ENCODE measurements at places on chromosomes 1 and 21.

GRCh38 chr1:207302618-207303393, 18.7 kb upstream of the CD55 start:
- DNase-seq: no peak

GRCh38 chr1:156090840-156091188, 8.5 kb upstream of the MEX3A start:
- peak; percentile 89 for DNase-seq

GRCh38 chr1:9228609-9229008, 6.0 kb upstream of the H6PD start:
- DNase-seq: no peak

GRCh38 chr1:231284441-231284840, 43.4 kb downstream of the GNPAT start:
- DNase-seq: no peak

DNA sequence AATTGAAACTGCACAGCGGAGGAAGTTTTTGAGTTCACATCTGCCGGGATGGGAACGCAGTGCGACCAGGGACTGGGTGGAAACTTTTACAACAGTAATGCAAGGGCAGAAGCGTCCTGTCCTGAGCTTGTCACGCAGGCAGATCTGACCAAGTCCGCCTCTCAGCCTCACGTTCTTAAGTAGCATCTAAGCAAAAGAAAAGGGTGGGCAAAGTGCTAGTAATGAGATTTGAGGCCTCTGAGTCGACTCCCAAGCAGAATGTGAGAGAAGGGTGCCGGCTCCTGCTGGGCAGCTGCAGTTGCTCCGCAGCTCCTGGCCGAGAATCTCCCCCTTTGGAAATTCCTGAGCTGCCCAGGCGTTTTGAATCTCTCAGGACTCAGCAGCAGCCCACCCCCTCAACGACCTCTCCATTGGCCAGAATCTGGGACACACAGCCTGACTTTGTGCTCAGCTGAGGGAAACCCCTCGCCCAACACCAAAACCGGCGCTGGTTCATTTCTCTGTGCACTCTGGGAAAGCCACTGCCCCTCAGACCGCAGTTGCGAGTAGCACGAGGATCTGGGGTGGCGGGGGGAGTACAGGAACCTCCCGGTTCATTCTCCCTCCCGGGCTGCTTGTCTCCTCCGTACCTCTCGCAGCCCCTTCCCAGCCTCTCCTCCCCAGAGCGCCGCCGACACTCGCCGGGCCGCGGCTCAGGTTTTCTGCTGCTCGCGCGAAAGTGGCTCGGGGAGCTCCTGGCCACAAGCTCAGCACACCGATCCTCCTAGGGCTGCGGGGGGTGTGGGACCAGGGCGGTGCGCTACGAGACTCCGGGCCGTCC, 913 bp upstream of the S1PR1 start:
- peak; percentile 70 for DNase-seq

- no peak for DNase-seq
Measured at GRCh38 chr1:100936194-100936967, 40.5 kb downstream of the SLC30A7 start.

GRCh38 chr1:75503221-75503974, 107.5 kb downstream of the SLC44A5 start:
- no peak for DNase-seq

- no peak for DNase-seq
Measured at GRCh38 chr1:111221633-111222291, 5.8 kb upstream of the CHI3L2 start.

DNA sequence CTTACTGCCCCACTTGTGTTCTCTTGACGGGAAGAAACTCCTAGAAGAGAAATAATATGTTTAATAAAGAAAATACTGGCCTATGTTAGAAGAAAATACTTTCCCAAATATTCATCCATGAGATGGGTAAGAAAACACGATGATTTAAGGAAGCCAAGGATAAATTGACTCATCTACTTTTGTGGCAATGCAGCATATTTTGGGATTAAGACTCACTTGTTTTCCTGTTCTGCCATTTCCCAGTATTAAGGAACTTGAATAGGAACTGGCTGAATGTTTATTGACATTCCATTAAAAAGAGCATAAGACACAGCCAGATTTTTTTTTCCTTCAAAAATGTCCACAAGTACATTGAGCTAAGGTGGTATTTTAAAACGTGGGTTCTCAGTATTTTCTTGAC, 10.9 kb upstream of the ADAMTS5 start:
- no peak for DNase-seq

- DNase-seq: no peak
Measured at GRCh38 chr1:29249170-29249691, 12.9 kb downstream of the PTPRU start.
